ENCODE measurements at places on chromosomes 2 and 18.

- no peak for DNase-seq
Measured at GRCh38 chr2:2848198-2848597, 517.1 kb upstream of the MYT1L start.

DNA sequence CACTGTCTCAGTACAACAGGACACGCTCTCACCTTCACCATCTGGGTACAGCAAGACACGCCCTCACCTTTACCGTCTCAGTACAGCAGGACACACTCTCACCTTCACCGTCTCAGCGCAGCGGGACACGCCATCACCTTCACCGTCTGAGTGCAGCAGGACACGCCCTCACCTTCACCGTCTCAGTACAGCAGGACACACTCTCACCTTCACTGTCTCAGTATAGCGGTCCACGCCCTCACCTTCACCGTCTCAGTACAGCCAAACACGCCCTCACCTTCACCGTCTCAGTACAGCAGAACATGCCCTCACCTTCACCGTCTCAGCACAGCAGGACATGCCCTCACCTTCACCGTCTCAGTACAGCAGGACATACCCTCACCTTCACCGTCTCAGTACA, 109.9 kb upstream of the CTDP1 start:
- no peak for DNase-seq

DNA sequence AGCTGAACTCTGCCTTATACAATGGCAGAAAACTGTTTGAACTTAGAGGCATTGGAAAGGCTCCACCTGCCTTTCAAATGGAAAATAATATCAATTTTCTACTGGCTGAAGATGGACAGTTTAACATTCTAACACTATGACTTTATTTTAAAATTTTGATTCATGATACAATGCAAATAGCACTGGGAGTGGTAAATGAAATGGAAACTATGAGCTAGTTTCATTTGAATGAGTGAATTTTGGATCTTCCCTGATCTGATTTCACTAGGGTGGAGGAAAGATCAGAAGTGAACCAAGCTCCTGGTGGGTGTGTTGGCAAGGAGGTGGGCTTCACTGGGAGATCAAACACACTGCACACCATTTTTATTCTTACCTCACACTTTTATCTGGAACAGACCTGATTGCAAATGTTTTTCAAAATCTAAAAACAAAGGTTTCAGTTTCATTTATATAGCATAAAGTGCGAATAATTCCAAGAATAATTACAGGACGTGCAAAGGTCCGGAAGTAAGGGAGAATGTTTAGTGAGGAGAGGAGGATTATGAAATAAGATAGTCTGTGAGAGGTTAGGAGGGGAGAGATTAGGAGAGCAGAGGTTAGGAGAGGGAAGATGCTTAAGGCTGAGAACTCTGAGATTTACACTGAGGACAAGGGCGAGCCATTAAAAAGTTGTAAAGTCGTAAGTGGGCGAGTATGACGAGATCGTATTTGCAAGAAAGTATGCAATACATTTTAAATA, 18.6 kb upstream of the MBP start:
- DNase-seq = no peak

GRCh38 chr2:234994438-234995321, 42.9 kb downstream of the SH3BP4 start:
- no peak for DNase-seq

GRCh38 chr2:61807036-61807757, 46.7 kb downstream of the FAM161A start:
- no peak for DNase-seq

GRCh38 chr18:77600674-77601073, 351.0 kb downstream of the GALR1 start:
- DNase-seq = no peak

DNA sequence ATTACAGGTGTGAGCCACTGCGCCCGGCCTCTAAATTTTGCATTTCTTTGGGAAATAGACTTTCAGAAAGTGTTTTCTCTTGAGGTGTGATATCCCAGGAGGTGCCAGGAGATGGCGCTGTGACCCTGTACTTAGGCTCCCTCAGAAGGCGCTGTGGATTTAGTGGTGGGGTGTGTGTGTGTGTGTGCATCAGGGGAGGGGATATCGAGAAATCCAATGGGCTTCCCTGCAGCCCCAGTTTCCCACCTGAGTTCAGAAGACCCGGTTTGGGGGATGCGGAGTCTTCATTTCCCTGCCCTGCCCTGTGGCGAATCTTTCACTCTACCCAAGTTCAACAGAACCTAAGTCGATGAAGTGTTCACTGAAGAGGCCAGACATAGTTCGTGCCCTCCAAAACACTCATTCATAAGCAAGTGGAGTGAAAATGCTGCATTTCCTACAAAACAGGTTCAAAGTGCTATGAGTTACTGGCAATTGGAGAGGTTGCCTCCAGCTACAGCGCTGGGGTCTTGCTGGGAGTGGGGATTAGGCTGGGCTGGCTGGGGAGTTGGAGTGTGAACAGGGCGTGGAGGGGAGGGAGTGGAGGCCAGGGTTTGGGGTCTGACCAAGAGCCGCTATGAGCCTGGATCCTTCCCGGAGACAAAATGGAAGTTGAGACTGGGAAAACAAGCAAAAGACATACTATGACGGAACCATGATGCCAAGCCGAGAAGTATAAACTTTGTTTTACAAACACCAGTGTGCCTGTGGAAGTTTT, 6.5 kb upstream of the WNT6 start:
- peak; percentile 56 for DNase-seq

DNA sequence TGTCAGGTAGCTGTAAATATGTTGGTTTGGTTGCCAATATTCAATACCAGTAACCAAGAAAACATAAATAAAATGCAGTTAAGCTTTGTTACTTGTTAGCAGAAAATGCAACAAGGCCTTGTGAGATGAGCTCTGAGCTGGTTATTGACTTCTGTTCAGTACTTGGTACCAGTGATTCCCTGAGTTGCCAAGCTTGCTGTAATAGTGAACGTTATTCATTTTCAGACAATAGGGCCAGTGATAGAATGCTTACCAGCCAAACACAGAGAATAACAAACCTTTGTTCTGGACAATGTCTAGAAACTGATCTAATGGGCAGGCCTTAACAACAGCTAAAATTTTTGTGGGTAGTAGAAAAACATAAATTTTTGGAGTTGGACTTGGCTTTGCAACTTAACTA, 29.5 kb downstream of the RASGRP3 start:
- DNase-seq = no peak

- DNase-seq = no peak
Measured at GRCh38 chr2:23607925-23608324, 222.9 kb downstream of the KLHL29 start.

DNA sequence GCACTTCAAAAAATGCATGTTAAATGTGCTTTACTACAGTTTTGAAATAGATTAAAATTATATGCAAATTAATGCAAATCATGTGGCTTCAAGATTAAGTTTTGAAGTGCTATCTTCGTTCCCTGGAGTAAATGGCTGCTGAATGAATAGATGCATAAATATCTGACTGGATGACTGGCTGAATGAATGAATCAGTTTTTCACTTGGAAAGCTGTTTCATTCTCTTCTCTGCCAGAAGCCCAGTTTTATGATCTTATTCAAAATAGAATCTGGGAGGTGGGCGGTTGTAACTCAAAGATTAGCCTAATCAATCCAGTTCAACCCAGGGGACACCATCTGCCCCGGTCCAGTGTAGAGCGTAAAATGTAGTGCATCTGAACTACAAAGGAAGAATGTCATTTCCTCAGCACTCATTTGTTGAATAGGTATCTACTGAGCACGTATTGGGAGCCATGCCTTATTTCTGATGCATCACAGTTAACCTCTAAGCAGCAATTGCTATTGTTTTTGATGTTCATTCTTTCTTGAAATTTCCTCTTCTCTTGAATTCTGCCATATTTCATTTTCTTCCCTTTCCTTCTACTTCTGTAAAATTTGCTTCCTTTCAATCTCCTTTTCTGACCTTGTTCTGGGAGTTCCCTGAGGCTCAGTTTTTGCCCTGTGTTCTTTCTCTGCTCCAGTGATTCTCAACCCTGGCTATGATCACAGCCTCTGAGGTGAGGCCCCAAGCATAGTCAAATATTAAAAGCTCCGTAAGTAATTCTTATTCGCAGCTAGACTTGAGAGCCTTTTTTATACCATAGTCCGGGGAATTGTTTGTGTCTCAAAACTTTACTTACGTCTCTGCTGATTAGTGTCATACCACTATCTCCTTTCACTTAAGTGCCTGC, 282.7 kb downstream of the PARD3B start:
- no peak for DNase-seq

DNA sequence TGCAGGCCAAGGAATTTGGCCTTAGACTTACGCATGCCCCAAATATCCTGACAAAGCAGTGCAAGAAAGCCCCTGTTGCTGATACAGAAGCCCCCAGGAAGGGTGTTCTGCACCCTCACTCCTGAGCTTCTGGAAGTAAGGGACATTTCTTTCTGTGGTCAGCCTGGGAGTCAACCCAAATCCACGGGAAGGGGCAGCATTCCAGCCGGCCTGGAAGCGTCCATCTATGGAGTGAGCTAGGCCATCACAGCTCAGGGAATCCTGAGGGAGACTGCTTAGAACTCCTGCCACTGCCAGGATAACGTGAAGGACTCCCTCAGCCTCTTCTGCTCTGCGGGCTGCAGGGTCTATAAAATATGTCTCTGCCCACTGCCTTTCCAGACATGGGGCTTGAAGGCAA, 173.9 kb downstream of the ANAPC1 start:
- no peak for DNase-seq

- no peak for DNase-seq
Measured at GRCh38 chr2:208192611-208193236, 2.9 kb upstream of the C2orf80 start.

DNA sequence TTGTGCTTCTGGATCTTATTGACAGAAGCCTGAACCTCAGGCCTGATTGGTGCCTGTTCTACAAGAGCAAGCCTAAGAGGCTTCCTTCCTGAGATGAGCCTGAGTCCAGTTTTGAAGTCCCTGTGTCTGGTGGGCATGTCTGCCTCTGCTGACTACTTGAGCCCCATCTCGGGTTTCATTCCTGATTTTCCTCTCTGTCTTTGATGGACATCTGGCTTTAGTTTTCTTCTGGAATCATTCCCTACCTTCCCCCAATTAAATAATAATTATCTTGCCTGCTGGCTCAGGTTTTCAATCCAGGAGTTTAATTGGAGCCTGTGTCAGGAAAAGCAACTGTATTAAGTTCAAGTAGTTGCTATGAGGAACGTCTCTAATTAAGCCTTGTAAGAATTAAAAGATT, 135.5 kb upstream of the MC4R start:
- no peak for DNase-seq

DNA sequence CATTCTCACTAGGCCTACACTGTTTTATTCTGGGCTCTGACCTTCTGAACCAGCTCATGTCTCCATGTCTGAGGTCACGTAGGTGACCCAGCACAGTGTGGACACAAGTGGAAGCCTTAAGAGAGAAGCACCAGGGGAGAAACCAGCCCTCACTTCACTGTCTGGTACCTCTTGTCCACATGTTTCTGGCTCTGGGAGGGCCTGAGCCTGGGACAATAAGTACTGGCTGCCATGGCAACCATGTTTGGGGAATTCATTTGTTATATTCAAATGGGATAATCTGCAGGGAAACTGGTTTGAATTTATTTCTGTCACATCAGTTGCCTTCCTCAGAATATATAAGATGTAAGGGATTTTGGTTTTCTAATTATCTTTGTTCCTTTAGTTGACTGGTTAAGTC, 23.3 kb downstream of the MYO3B start:
- no peak for DNase-seq

DNA sequence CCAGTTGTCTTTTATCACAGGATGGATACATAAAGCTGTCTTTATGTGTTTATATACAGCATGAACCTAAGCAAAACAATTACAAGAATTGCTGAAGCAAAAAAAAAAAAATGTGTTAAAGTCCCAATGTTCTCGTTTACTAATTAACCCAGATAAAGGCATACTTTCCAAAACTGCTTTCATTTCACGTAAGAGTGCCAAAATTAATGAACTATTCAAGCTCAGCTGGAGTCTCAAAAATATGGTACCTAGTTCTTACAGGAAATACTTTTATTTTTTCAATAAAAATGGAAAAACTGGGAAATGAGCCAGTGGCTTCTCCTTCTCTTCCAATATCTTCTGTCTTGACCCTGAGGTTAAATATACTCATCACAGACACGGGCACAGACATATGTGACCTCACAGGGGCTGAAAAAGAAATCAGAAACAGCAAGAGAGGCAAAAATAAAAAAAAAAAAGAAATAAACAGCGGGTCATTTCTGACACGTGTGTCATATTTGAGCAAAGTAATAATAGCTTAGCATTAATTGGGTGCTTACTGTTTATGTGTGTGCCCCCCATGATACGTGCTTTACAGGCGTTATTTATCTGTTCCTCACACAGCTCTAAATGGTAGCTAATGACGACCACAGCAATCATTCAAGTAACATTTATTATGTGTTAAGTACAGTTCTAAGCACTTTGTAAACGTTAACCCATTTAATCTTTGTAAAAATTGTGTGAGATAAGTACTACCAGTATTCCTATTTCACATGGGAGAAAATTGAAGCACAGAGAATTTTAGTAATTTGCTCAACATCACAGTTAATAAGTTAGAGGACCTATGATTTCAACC, 158.0 kb upstream of the MMADHC start:
- DNase-seq = no peak

DNA sequence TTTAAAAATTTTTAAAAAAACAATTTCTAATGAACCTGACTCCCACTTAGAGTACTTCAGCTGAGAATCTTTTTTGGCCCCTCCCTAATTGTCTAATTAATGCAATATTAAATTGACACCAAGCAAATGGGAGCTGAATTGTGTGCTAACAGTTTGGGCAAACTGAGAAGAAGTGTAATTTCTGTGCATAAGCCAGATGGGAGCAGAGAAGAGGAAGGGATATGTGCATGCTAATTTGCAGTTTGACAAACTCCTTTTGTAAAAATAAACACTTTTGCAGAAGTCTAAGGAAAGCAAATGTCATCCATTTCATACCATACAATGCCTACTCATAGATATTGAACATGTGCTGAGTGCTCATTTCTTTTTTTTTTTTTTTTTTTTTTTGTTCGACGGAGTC, 332.0 kb downstream of the CYRIA start:
- DNase-seq = no peak

- no peak for DNase-seq
Measured at GRCh38 chr2:240208096-240208495, 67.6 kb upstream of the OTOS start.

Data from effector memory CD8-positive, alpha-beta T cell (primary cell).